Omental fat pad (tissue), 4 donors: ENCODE measurements at places on chromosomes 3 and 15.

GRCh38 chr3:76222201-76222600, 436.9 kb upstream of the ZNF717 start:
- no peak for DNase-seq

- no peak for DNase-seq
These were observed 23.5 kb upstream of the TSC22D2 start for GRCh38 chr3:150384296-150385212.

DNA sequence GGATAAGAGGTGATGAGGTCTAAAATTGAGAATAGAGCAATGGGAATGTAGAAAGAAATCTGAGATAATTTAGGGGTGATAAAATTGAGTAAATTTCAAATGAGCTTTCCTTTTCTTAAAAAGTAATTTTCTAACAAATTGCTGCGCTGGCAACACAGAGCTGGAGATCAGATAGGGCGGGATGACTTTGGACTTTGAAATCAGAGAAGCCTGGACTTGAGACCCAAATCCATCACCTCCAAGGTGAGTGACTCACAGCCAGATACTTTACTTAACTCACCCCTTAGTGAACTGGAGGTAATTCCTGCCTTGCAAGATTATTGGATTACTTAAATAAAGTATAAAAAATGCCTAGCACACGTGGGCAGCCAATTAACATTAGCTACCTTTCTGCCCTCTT, 80.8 kb downstream of the P2RY1 start:
- no peak for DNase-seq

DNA sequence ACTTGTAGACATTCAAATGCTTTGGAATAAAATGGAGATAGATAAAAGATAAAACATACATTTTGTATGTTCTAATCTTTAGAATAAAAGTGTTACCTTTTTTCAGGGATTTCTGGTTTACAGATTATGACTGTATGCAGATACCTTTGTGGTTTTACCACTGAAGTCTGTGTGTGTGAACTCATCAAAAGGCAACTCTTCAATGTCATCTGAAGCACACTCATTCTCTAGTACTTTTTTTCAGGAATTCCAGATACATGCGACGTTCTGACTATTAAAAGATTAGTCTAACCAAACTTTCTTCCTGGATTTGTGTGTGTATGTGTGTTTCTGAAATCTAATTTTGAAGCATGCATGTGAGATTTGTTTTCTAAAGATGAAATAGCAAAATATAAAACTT, 188.6 kb downstream of the NLGN1 start:
- DNase-seq: no peak

DNA sequence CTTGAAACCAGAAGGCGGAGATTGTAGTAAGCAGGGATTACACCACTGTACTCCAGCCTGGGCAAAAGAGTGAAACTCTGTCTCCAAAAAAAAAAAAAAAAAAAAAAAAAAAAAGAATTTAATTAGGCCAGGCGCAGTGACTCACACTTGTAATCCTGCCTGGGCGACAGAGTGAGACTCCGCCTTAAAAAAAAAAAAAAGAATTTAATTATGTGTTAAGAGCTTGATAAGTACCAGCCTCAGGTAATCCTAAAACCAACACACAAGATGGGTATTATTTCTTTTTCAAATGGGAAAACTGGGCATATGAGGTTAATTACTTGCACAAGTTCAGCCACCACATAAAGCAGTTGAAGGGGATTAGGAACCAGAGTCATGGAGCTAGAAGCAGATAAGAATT, 49.0 kb downstream of the PBRM1 start:
- DNase-seq: no peak

- DNase-seq: no peak
These were observed 135.5 kb upstream of the TTC14 start for GRCh38 chr3:180466401-180467011.

- DNase-seq: no peak
These were observed 308.5 kb downstream of the SV2B start for GRCh38 chr15:91408476-91409076.

GRCh38 chr3:4644951-4645350, 151.8 kb downstream of the ITPR1 start:
- DNase-seq: no peak

- no peak for DNase-seq
These were observed 79.9 kb downstream of the NR2F2 start for GRCh38 chr15:96410175-96411055.
